ELF-1 (cell line): ENCODE measurements at places on chromosomes 3 and 15.
A peak's percentile ranks its signal among the peaks of the same experiment; 100 is the strongest.

DNA sequence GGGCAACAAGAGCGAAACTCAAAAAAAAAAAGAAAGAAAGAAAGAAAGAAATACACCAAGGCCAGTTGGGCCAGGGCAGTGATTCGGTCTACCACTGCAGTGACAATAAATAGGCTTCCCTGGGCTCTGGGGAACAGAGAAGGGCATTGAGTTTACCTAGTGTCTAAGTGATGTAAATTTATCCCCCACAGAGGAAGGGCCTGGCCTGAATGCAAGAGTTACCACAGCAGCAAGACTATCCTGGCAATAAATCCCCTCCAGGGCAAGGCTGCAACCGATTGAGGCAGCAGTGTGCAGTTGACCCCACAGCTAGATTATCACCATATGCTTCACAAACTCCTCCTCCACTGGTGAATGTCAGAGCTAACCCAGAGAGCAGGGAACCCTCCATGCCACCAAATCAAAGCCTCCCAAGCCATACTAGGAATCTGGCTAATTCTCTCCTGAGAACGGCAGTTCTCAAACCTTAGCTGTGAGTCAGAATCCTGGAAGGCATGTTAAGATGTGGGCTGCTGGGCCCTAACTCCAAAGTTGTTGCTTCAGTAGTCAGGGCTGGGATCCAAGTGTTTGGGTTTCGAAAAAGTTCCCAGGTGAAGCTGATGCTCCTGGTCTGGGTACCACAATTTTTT is 64.3 kb upstream of the GATM start:
- DNase-seq = peak; percentile 44

- no peak for DNase-seq
Measured at GRCh38 chr3:27503526-27503925, 19.3 kb upstream of the SLC4A7 start.

- DNase-seq = peak; percentile 20
Measured at GRCh38 chr15:83066034-83066733, 868 bp downstream of the BTBD1 start.

GRCh38 chr3:153400641-153401040 is 238.6 kb downstream of the RAP2B start:
- no peak for DNase-seq

- DNase-seq = no peak
Measured at GRCh38 chr3:153172796-153173757, 11.1 kb downstream of the RAP2B start.
